ENCODE measurements at places on chromosomes 11 and 22. TPM values are rescaled to one million over a fixed set of nuclear protein-coding genes. Genes with fewer than 3 reads are reported as not detected.

GRCh38 chr11:134837887-134838232 lies 425.8 kb upstream of the B3GAT1 start:
- H3K36me3 ChIP-seq = no peaks in the 10 kb centered on the region
- peaks cover 5% of the 10 kb centered on the region for H3K27me3 ChIP-seq
- H3K4me3 ChIP-seq = no peak overlapping the region
- H3K4me1 ChIP-seq = no peaks in the 10 kb centered on the region
- H3K27ac ChIP-seq = no peak overlapping the region
- no peak for DNase-seq

DNA sequence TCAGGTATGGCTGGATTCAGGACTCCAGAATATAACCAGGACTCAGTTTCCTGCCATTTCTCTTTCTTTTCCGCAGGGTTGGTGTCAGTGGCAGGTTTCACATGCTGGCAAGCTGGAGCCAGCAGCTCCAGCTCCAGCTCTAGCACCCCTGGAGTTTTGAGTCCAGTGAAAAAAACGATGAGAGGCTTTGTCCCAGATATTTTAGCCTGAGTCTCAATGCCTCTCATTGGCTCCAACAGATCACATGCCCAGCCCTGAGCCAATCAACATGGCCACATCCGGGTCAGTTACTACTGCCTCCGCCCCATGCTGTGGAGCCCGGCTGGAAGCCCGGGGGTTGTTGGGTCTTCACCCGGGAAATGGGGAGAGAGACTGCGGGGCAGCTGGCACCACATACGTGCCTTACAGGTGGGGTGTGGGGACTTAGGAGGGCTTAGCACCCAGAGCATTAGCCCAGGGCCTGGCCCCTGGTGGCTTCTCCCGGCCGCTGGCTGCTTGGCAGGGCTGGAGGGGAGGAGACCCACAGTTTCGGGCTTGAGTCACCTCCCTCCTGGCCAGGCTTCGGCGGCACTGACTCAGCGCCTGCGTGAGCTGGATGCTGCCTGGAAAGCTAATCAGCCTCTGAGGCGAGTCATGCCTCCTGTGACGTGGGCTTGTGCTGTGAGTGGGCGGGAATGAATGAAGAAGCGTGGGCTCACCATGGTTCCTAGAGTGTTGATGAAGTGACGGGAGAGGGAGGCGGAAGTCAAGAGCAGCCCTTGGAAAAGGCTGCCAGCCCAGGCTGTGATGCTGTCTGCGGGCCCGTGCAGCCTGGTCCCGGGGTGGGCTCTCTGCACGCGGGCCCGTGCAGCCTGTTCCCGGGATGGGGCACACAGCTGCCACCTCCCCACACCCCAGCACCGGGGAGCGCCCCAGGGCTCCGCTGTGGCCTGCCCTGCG lies 15.3 kb upstream of the MRTFA start:
- peaks cover 19% of the 10 kb centered on the region for H3K4me1 ChIP-seq
- peak overlapping the region; percentile 80 for H3K27ac ChIP-seq

GRCh38 chr11:31240340-31240904 lies 129.1 kb downstream of the DCDC1 start:
- H3K27ac ChIP-seq = no peak overlapping the region
- H3K27me3 ChIP-seq = peaks cover 4% of the 10 kb centered on the region
- peak; percentile 25 for DNase-seq
- H3K4me1 ChIP-seq = no peaks in the 10 kb centered on the region
- no peaks in the 10 kb centered on the region for H3K36me3 ChIP-seq
- no peak overlapping the region for H3K4me3 ChIP-seq

ALDH3B1 gene
- not detected for total RNA-seq

DNA sequence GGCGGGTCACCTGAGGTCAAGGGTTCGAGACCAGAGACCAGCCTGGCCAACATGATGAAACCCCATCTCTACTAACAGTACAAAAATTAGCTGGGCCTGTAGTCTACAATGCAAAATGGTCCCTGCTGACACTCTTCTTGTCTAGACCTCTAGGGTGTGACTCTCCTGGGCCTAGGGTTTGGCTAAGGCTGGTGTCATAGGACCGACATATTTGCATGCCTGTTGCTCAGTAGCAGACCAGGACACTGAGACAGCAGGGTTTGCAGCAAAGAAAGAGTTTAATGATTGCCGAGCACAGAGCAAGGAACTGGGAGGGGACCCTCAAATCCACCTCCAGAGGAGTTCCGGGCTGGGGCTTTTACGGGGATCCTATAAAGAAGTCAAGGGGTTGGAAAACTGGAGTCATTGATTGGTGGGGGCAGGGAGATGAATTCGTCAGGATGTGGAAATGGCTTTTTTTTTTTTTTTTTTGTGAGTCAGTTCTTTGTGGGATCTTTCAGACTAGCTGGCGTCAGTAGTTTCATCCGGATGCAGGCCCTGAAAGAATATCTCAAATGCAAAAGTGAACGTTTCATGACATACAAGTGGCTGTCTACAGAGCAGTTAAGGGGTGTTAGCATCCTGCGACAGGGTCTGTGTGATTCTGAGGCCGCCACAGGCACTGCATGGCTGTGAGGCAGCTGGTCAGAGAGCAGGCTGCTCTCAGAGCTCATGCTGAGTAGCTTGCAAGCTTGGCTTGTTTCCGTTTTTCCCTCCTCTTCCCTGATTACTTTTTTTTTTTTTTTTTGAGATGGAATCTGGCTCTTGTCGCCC lies 27.2 kb upstream of the A4GALT start:
- no peaks in the 10 kb centered on the region for H3K4me1 ChIP-seq
- no peak overlapping the region for H3K27ac ChIP-seq
- H3K4me3 ChIP-seq = no peak overlapping the region
- no peak for DNase-seq

GRCh38 chr11:72777755-72778278 lies 16.0 kb downstream of the STARD10 start:
- no peak overlapping the region for H3K27ac ChIP-seq

DNA sequence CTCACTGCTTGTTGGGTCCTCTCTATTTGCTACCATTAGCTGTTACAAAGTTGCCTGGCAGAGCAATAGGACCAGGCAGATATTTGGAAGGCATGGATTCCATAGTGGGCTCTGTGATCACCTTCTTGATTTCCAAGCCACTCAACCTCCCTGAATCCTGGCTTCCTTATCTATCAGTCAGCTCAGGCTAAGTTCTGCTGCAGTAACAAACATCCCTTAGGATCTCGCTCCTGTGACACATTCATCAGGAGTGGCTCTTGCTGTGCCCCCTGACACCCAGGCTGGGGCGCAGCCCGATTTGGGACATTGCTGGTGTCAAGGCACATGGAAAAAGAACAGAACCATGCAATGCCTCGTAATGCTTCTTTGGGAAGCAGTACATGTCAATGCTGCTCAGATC lies 503.9 kb downstream of the TBC1D22A start:
- H3K27ac ChIP-seq = no peak overlapping the region
- no peak for DNase-seq
- no peaks in the 10 kb centered on the region for H3K4me1 ChIP-seq
- no peak overlapping the region for H3K4me3 ChIP-seq

- peaks cover 15% of the 10 kb centered on the region for H3K36me3 ChIP-seq
- no peak overlapping the region for H3K4me3 ChIP-seq
- H3K27me3 ChIP-seq = peaks cover 9% of the 10 kb centered on the region
These were observed 40.1 kb upstream of the CLMP start for GRCh38 chr11:123235117-123235655.
